ENCODE measurements at places on chromosomes 1 and 21.

DNA sequence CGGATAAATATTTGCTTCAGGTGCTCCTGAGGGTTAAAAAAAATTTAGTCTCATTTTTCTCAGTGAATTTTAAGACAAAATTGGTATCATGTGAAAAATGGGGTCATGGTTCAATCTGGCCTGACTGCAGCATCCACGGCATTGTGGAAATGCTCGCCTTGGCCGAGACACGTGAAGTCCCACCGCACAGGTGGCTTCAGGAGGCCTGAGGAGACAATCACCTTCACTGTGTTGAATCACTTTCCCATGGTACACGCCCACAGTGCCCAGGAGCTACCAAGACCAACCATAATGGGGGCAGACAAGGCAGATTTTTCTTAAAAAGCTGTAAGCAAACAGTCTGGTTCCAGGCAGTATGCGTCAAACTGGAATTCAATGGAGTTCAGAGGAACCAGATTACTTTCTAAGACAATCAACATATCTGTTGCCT is 11.0 kb upstream of the CPLANE2 start:
- DNase-seq: no peak

- no peak for DNase-seq
Measured at GRCh38 chr1:12158357-12159092, 8.3 kb upstream of the TNFRSF1B start.

DNA sequence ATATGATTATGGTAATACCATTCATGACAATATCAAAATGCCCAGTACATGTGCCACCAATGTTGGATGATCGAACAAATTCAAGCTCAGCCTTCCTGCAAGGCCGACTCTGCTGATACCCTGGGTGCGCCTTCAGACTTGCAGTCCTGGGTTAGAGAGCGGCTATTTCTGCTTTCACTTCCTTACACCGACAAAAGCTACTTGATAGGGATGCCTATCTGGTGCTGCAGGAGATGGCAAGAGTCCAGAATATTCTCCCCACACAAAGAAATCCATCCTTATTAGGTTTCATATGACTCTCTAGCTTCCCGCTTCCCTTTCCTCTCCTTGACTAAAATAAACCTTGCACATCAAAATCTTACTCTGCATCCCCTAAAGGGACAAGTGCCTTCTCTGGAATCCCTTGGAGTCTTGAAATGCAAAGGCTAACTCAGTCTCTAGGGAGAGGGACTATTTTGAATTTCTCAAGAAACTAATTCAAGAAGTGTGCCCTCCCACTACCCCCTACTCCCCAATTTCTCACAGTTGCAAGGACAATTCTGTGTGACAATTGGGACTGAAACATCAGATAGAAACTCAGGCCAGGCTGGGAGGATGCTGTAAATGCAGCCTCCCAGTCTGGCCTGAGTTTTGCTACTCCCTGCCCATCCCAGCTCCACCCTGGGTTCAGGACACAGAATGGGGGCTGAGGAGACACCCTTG is 103.1 kb upstream of the USP24 start:
- DNase-seq: no peak

- DNase-seq: no peak
Measured at GRCh38 chr1:119141020-119141424, 569 bp upstream of the WARS2 start.

Data from stimulated activated CD4-positive, alpha-beta T cell treated with anti-CD3 and anti-CD28 coated beads, Interleukin-1b, Interleukin-23, amount 100 ng/mL, for 1 hour (primary cell).